ENCODE measurements at places on chromosomes 16 and 17.

GRCh38 chr17:80316927-80317705, 56.5 kb downstream of the RNF213 start:
- DNase-seq, result no peak
- no peaks in the 10 kb centered on the region for H3K27me3 ChIP-seq
- H3K4me1 ChIP-seq, result no peaks in the 10 kb centered on the region
- H3K36me3 ChIP-seq, result peaks cover 17% of the 10 kb centered on the region

GRCh38 chr16:89183463-89183862, 11.9 kb downstream of the CDH15 start:
- H3K4me1 ChIP-seq, result no peaks in the 10 kb centered on the region
- peaks cover 4% of the 10 kb centered on the region for H3K27me3 ChIP-seq
- no peak overlapping the region for H3K27ac ChIP-seq
- DNase-seq, result no peak

GRCh38 chr16:85435700-85436099, 177.4 kb upstream of the GSE1 start:
- H3K4me1 ChIP-seq, result no peaks in the 10 kb centered on the region
- H3K36me3 ChIP-seq, result no peaks in the 10 kb centered on the region
- no peaks in the 10 kb centered on the region for H3K27me3 ChIP-seq

DNA sequence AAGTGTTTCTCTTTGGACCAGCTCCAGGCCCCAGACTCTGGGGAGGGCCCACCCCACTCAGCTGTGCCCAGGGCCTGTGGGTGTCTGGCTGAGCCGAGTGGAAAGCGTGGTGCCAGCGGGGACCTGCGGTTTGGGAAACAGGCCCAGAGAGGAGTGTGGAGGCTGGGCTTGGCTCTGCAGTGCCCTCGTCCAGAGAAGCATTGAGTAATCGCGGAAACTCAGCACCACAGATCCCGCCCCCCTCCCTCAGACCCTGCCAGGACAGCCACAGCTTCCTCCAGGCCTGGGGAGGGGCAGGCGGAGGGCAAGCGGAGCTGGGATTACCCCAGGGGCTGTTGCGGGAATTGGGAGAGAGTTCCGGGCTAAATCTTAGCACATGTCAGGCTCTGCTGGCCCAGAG, 14.6 kb upstream of the PITPNA start:
- DNase-seq, result peak; percentile 76
- peak overlapping the region; percentile 55 for H3K27ac ChIP-seq
- no peaks in the 10 kb centered on the region for H3K27me3 ChIP-seq

GRCh38 chr16:52618753-52619497, 72.0 kb upstream of the TOX3 start:
- no peaks in the 10 kb centered on the region for H3K4me1 ChIP-seq
- H3K4me3 ChIP-seq, result no peak overlapping the region
- no peaks in the 10 kb centered on the region for H3K27me3 ChIP-seq
- no peak for DNase-seq
- no peak overlapping the region for H3K27ac ChIP-seq

GRCh38 chr17:54235571-54235970, 412.8 kb downstream of the KIF2B start:
- H3K36me3 ChIP-seq, result no peaks in the 10 kb centered on the region
- no peak overlapping the region for H3K4me3 ChIP-seq

- H3K4me3 ChIP-seq, result peak overlapping the region; percentile 100
- H3K36me3 ChIP-seq, result no peaks in the 10 kb centered on the region
- peaks cover 10% of the 10 kb centered on the region for H3K4me1 ChIP-seq
- H3K27me3 ChIP-seq, result no peaks in the 10 kb centered on the region
- H3K27ac ChIP-seq, result peak overlapping the region; percentile 86
These were observed 1.1 kb downstream of the METTL16 start for GRCh38 chr17:2510559-2510958.

DNA sequence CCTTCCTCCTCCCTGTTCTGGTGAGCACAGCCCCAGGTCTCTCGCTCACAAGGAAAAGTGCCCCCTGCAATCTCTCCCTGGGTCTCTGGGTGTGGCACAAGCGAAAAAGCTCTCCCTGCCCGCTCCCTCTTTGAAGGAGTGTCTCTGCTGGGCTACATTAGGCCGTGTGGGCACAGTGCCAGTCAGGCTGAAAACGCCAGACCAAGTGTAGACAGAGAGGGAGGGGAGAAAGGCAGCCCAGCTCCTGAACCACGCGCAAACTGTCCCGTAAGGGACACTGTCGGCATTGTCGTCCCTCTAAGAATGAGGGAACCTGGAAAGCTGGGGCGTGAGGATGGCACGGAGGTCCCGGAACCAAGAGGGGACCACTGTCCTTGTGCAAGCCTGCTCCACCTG, 3.9 kb downstream of the SMIM5 start:
- H3K4me1 ChIP-seq, result peaks cover 12% of the 10 kb centered on the region
- no peaks in the 10 kb centered on the region for H3K27me3 ChIP-seq
- DNase-seq, result no peak
- H3K27ac ChIP-seq, result no peak overlapping the region

DNA sequence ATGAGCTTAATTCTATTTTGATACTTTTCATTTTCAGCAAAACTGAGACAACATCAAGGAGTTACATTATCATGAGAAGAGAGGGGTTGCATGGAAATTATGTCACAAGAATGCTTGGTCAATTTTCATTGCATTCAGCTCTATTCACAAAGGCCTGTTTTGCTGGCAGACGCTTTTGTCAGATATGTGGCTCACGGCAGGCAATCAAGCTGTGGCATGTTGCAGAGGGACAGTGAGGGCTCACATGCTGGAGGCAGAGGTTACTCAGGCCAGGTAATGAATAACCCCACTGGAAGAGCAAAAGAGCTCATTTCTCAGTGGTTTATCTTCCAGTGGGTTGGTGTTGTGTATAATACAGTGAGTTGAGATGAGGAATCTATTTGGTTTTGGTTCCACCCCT, 98.7 kb upstream of the RBFOX1 start:
- H3K4me1 ChIP-seq, result no peaks in the 10 kb centered on the region
- no peak for DNase-seq
- no peaks in the 10 kb centered on the region for H3K36me3 ChIP-seq
- H3K4me3 ChIP-seq, result no peak overlapping the region
- no peak overlapping the region for H3K27ac ChIP-seq

DNA sequence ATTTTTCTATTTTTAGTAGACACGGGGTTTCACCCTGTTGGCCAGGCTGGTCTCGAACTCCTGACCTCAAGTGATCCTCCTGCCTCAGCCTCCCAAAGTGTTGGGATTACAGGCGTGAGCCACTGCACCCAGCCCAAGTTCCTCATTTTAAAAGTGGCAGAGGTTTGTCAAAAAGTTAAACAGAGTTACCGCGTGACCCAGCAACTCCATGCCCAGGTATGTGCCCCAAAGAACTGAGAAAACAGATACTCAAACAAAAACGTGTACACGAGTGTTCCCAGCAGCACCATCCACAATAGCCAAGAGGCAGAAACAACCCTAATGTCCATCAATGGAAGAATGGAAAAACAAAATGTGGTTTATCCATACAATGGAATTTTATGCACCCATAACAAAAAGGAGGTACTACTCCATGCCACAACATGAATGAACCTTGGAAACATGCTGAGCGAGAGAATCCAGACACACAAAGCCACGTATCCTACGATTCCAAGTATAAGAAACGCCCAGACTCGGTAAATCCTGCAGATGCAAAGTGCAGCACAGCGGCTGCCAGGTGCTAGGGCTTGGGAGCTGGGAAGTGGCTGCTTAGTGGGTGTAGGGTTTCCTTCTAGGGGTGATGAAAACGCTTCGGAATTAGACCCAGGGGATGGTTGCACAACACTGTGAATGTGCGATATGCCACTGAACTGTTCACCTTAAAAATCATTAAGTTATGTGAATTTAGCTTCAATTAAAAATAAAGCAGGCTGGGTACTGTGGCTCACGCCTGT, 24.8 kb downstream of the ADCY9 start:
- DNase-seq, result no peak
- H3K4me3 ChIP-seq, result no peak overlapping the region
- H3K27me3 ChIP-seq, result no peaks in the 10 kb centered on the region

GRCh38 chr16:10846213-10846998, 27.8 kb upstream of the TVP23A start:
- H3K4me1 ChIP-seq, result no peaks in the 10 kb centered on the region
- H3K27ac ChIP-seq, result no peak overlapping the region
- DNase-seq, result no peak
- H3K36me3 ChIP-seq, result no peaks in the 10 kb centered on the region
- no peak overlapping the region for H3K4me3 ChIP-seq

- H3K27ac ChIP-seq, result no peak overlapping the region
- no peaks in the 10 kb centered on the region for H3K4me1 ChIP-seq
- H3K27me3 ChIP-seq, result no peaks in the 10 kb centered on the region
- no peaks in the 10 kb centered on the region for H3K36me3 ChIP-seq
- DNase-seq, result no peak
- no peak overlapping the region for H3K4me3 ChIP-seq
These were observed 82.8 kb upstream of the GNG13 start for GRCh38 chr16:883340-883739.

All from endothelial cell of umbilical vein (primary cell).